Mesenteric fat pad (tissue), 1 donor: ENCODE measurements at places on chromosomes 12 and 14. TPM values are rescaled to one million over a fixed set of nuclear protein-coding genes. Genes with fewer than 3 reads are reported as not detected.

- peak; percentile 94 for DNase-seq
Observed at GRCh38 chr12:13390381-13390861, 193.9 kb downstream of the EMP1 start.

- no peak for DNase-seq
Observed at GRCh38 chr12:47112679-47113078, 32.9 kb upstream of the AMIGO2 start.

DNA sequence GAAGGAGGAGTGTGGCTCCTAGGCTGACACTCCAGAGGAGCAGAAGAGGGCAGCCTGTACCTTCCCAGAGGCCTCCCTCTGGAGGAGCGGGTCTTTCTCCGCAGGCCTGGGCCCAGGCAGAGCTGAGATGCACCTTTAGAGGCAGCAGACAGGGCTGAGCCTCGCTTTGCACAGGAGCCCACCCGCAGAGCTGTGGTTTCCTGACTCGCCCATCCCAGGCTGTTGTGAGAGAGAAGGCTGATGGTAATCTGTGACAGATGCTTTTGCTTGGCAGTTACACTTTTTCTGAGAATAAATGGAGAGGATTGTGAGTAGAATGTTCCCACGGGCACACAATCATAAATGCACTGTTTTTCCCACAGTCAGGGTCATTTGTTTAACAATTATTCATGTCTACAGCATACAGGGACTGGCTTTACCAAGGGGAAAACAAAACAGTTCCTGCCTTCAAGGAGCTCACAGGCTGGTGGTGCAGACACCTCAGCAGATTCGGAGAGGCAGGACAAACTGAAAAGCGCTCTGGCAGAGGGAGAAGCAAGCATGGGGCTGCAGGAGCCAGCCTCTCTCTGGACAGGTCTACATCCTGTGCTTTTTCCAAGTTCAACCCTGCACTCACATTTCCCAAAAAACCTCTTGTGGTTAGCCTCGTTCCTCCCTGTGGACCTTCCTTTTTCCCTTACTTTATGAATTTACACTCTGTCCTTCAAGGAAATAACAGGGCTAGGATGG lies 13.9 kb downstream of the EVL start:
- DNase-seq: no peak

DNA sequence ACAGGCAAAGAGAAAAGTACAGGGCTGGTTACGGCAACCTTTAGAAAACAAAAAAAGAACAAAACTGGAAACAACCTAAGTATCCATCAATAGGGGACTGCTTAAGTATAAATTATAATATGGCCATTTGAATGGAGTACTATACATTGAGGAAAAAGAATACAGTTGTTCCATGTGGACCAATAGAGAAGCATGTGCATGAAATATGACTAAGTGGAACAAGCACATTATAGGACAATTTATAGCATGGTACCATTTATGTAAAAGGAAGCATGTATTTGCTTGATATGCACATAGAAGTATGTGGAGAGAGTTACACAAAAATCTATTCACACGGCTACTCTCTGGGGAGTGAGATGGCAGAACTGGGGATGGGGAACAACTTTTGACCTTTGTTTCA lies 49.2 kb upstream of the FAM222A start:
- DNase-seq: no peak

DNA sequence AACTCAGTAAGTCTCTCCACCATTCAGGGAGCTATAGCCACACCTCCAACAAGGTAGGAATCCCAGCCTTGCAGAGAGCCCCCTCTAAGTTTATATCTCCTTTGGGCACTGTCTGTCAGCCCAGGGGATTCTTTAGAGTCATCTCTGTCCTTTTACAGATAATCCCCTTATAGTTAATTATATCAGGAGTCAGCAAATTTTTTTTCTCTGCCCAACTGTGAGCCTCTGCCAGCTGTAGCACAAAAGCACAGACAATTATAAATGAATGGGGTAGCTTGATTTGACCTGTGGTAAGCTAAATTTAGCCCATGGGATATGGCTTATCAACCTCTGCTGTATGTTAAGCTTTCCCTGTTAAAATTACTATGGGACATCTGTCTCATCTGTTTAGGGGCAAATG lies 8.3 kb downstream of the CEP128 start:
- no peak for DNase-seq

DNA sequence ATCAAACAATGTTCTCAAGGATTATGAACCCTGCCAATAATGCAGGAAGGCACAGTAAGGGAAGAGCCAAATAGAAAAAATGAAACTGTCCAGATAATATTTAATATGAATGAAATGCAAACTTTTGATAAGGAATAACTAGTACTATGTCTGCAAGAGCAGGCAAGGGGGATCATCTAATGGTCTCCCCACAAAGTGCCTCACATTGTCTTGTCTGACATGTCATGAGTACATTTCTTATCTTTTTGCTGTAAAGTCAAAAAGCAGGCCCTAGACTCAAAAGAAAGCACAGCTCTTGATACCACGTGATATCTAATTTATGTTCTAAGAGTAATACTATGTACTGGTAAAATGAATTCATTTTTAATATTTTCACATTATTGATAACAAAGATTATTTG lies 43.9 kb upstream of the GTF2A1 start:
- DNase-seq: no peak

DNA sequence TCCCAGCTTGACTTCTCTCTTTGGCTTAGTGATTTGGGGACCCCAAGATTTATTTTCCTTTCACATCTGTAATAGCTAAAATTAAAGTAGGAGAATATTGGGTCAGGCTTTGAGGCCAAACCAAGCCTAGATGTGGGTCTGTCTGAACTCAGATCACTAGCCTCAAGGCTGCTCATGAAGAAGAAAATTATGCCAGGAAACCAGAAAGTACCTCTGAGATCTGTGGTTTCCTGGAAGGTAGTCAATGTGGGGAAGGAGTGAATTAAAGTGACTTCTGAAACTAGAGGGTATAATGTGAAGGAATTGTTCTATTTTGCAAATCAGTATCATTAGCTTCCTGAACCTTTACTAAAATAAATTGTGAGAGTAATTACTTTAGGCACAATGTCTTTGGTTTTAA lies 13.4 kb upstream of the CLEC12A start:
- DNase-seq: no peak

DNA sequence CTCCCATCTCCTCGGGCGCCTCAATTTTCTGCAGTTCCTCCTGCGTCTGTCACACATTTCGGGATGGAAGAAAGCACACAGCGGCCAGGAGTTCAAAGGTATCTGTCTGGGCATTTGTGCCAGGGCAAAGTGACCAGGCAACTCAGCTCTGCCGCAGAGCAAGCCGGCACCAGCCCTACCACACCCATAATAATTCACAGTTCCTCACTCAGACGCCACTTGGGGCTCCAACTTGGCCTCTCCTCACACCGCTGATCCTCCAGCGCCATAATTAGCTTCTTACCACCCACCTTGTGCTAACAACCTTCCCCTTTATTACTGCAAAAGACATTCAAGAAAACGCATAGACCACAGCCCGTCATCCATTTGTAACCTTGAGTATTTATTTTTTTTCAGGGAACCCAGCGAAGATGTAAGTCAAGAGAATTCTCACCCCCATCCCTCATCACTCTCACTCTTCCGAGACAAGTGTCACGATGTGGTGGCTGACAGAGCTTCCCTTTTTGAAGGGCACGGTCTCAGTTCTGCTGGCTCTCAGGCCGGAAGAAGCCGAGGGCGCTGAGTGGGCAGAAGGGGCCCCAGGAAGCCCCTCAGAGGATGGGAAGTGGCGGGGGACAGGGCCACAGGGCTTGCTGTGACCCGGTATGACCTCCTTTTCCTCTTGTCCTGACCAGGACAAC lies 25.2 kb upstream of the NCOR2 start:
- no peak for DNase-seq

- no peak for DNase-seq
Observed at GRCh38 chr14:85273099-85273677, 256.8 kb upstream of the FLRT2 start.

GRCh38 chr14:68674538-68675232 lies 118.2 kb downstream of the ZFP36L1 start:
- peak; percentile 26 for DNase-seq

- no peak for DNase-seq
Observed at GRCh38 chr12:31260840-31261239, 65.1 kb downstream of the SINHCAF start.

DNA sequence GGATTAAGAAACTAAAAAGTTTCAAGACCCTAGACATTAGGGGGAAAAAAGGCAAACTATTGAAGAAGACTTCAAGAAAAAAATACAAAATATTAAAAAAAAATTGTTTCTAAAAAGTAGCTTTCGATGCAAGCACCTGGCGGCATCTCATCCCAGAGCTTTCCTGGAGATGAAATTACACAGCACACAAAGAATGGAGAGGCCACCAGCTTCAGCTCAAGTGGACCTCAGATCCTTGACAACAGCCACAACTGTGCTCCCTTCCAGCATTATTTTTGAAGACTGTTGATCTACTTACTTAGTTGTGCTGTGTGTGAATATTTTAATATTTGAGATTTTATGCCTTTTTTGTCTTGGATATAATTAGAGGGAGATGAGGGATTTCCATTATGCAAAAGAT lies 479.0 kb downstream of the GLT1D1 start:
- no peak for DNase-seq

- DNase-seq: no peak
Observed at GRCh38 chr12:104951759-104952509, 6.2 kb downstream of the SLC41A2 start.

GRCh38 chr14:26730929-26731618 lies 133.2 kb upstream of the NOVA1 start:
- DNase-seq: no peak

GRCh38 chr12:3222979-3223378 lies 145.8 kb downstream of the TSPAN9 start:
- no peak for DNase-seq

GRCh38 chr12:93622485-93622884 lies 50.0 kb downstream of the SOCS2 start:
- DNase-seq: no peak

- DNase-seq: no peak
Observed at GRCh38 chr12:65962921-65963861, 138.9 kb downstream of the HMGA2 start.

GRCh38 chr12:117038919-117039318 lies 60.3 kb downstream of the TESC start:
- no peak for DNase-seq

- no peak for DNase-seq
Observed at GRCh38 chr14:55126034-55126433, 3.0 kb upstream of the LGALS3 start.

Gene PRKAB1
- 20.8 TPM for total RNA-seq

Gene TAS2R10
- total RNA-seq: 0.32 TPM

Gene RASSF3
- 90.6 TPM for total RNA-seq

Gene PPP1R1A
- 184 TPM for total RNA-seq

Gene HOXC4
- 2.2 TPM for total RNA-seq

Gene IL26
- not detected for total RNA-seq
